Effector memory CD4-positive, alpha-beta T cell (primary cell): ENCODE measurements at places on chromosomes 1 and 21.

GRCh38 chr1:214416417-214416816, 135.0 kb downstream of the PTPN14 start:
- no peak for DNase-seq

GRCh38 chr1:102578804-102579203, 529.5 kb downstream of the COL11A1 start:
- no peak for DNase-seq

GRCh38 chr1:167499664-167500101, 18.6 kb downstream of the CD247 start:
- DNase-seq = no peak

DNA sequence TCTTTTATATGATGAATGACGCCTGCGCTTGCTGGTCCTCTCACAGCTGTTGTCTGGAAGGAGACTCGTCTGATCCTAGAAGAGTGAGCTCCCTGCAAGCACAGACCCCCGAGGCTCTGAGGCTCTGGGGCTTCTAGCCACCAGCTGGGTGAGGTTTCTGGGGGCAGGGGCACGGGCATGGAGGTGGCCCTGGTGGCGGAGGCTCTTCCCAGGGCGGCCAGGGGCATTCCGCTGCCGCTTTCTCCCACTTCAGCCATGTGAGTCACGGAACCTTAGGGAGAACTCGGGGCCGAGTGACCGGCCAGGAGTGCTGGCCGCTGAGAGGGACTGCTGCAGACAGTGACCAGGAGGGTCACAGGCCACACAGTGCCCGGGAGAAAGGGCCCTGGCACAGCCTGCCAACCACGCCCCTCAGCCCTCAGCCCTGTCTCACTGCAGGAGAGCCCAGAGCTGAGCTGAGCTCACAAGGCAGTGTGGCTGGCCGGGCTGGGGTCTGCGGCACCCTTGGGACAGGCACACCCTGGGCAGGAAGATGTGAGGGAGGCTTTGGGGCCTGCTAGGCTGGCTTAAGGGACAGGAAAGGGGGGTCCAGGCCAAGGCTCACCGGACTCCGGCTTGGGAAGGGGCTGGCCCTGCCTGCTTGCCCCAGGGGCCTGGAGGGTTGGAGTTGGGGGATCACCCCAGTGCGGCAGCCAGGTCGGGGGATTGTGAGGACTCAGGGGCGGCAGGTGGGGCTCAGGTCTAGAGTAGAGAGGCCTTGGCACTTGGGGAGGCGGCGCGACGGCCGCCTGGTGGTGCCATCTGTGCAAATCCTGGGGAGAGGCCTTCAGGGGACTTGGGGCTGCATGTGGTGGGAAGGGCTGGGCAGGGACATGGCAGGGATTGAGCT, 35.7 kb downstream of the MORN1 start:
- no peak for DNase-seq

GRCh38 chr1:153563483-153563901, 2.2 kb downstream of the S100A2 start:
- no peak for DNase-seq

DNA sequence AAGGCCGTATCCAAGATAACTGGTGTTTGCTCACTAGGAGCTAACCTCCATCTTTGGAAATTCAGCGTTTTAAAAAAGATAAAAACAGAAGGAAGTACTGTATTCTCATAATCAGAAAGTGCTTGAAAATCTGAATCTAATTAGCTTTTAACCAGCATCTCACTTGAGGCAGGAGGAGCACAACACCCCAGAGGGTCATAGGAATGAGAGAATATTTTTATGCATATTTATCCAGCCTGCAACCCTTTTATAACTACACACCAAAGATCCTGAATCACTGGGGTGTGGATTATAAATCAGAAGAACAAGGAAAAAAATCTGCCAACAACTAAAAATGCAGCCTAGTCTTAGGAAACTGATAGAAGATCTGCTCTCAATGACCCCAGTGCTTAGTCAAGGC, 68.0 kb upstream of the PTCH2 start:
- no peak for DNase-seq

- DNase-seq = no peak
These were observed 135.1 kb upstream of the PTGFR start for GRCh38 chr1:78355656-78356055.

- no peak for DNase-seq
These were observed 21.8 kb downstream of the C1orf52 start for GRCh38 chr1:85237613-85238012.

GRCh38 chr1:204373911-204374310, 14.2 kb upstream of the PLEKHA6 start:
- DNase-seq = no peak

DNA sequence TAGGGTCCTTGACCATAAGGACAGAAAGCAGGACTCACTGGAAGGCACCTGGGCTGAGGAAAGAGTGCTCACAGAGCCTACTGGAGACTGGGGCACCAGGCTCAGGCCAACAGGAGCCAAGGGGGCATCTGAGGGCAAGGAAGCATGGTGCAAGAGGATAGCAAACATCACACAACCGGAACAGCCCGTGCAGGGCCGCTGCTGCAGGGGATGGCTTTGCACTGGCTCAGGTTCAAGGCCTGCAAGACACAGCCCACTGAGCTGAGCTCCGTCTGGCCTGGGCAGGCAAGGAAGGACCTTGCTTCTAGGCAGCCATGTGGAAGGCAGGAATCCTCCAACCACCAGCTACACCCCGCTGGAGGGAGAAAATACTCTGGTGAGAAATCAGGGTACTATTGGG, 59.8 kb upstream of the KIF26B start:
- DNase-seq = no peak

GRCh38 chr1:6278263-6278662, 17.4 kb upstream of the GPR153 start:
- no peak for DNase-seq

- no peak for DNase-seq
These were observed 65.7 kb downstream of the SDC3 start for GRCh38 chr1:30842697-30843354.

GRCh38 chr1:202689493-202690342, 20.5 kb downstream of the SYT2 start:
- DNase-seq = no peak

DNA sequence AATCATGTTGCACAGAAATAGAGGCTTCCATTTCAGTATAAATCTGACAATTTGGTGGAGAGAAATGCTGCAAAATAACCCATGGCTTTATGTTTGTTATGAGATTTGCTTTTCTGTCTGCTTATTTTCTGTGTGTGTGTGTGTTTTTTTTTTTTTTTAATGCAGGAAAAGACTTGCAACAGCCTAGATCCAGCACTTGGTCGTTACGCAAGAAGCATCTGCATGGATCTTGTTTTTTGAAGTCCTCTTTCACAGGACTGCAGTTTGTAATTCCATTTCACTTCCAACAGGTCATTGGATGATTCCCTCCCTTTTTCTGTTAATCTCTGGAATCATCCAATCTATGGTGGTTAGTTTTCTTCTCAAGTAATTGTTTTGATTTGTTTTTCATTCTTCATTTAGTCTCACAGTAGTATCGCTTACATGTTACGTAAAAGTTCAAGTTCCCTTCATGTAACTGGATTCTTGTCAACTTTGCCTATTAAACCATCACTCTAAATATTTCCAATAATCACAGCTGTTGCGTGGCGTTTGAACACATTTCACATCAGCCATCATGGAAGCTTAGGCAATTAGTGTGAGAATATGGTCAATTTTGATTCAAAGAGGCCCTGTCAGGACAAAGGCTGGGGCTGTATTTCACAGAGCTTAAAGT, 312.9 kb downstream of the NFIA start:
- DNase-seq = no peak

DNA sequence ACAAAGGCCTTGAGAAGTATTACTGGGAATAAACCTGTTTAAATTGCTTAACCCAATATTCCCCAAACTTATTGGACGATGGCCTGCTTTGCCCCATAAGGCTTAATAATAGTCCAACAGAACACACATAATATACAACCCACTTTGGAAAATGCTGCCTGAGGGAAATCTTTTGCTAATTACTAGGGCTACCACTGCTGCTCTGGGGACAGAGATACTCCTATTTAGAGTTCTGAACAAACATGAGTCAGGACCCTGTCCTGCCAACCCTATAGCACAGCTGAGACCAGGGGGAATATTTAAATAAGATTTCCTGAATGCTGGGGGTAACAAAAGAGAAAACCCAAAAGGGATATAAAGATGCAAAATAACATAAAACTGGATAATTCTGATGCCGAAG, 139.1 kb downstream of the BRINP2 start:
- DNase-seq = no peak

- no peak for DNase-seq
These were observed 98.6 kb downstream of the ZNF281 start for GRCh38 chr1:200311256-200311655.

GRCh38 chr1:29811247-29811646, 574.9 kb downstream of the PTPRU start:
- DNase-seq = no peak

- no peak for DNase-seq
These were observed 70.9 kb upstream of the EDEM3 start for GRCh38 chr1:184825571-184825970.

DNA sequence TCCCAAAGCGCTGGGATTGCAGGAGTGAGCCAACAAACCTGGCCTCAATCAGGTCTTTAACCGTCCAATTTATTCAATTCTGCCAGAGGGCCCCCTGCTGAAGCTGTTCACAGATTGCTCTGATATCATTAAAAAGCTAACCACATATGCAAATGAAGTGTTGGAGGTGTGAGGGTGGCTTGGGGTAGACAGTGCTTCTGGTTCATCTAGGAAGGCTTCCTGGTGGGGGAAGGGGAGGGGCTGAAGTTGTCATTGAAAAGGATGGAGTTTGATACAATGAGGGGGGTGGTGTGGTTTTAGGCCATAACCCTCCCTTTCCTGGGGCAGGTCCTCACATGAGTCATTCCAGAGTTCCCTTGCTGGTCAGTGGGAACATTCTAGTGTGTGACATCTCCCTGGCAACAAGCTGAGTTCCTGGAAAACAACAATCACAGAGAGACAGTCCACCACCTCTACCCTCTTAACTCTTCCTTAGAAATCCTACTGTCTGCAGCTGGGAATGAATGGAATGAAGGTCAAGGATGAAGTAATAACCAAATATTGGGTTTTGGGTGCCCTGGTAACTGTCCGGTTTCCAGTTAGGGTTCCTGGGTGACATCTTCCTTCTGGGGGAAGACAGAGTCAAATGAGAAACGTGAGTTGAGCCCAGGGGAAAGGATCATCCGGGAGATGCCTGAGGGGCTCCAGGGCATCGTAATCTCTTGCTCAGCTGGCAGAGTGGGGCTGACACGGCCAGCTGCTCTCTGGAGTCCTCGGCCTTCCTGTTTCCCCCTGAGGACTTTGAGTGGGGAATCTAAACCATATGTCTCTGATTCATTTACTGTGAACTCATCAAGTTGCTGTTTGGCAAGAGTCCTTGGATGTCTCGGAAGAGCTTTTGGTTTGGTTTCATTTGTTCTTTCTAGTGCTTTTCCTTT, 32.2 kb downstream of the BATF3 start:
- DNase-seq = no peak

GRCh38 chr21:38181096-38181495, 75.7 kb upstream of the KCNJ15 start:
- DNase-seq = no peak

GRCh38 chr21:41584603-41585176, 76.7 kb upstream of the TMPRSS2 start:
- no peak for DNase-seq

DNA sequence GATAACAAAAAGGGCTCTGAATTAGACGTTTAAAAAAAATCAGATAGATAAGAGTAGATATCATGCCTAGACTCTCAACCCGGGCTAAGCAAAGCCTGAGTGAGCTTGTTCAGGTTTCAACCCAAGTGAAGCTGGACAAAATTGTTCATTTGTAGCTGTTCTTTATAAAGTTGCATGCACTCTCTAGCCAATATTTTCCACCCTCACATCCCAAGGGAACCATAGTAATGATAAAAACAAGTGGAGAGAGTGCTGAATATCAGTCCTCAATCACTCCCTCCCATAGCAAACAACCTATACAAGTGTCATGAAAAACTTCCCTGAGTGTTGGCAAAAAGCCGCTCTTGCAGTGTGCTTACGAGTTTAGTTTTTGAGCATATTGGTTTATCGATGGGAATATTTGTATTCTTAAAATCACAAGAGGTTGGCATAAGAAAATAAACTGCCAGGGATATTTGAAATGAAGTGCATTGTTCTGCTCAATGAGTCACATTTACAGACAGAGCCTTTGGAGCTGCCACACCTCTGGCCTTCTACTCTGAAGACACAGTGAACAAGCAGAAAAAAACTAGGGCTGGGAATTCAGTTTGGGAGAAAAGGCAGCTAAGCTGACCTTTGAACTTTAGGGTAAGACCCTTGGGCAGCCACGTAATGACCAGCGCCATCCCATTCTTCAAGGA, 2.2 kb upstream of the CLCA2 start:
- DNase-seq = no peak

- DNase-seq = no peak
These were observed 12.1 kb downstream of the IFNAR2 start for GRCh38 chr21:33241846-33242245.

DNA sequence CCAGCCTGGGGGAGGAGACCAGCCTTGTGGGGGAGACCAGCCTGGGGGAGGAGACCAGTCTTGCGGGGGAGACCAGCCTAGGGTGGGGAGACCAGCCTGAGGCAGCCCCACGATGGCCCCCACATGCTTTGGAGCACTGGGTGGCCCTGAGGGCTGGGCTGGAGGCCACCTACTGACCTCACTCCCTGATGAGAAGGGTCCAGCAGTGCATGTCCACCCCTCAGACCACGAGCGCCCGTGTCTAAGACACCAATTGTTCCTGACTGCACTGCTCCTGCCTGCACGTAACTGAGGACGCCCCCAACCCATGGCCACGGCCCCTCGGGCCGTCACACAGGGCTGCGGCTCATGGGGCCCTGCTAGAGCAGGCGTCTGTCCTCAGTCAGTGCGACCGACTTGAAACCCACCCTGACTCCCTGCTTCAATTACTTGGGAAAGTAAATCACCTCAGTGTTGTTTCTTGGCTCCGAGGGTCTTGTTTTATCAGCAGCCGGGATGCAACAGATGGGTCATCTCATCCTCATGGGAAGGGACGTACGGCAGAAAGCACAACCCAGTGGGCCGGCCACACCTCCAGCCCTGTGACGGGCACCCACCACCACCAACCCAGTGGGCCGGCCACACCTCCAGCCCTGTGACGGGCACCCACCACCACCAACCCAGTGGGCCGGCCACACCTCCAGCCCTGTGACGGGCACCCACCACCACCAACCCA, at the start of gene SPATC1L:
Gene SPATC1L, minus strand, starts transcription at position 550 of the 715 bp plus-strand sequence. CDS start 1,643 bp downstream, outside the sequence.
- no peak for DNase-seq

DNA sequence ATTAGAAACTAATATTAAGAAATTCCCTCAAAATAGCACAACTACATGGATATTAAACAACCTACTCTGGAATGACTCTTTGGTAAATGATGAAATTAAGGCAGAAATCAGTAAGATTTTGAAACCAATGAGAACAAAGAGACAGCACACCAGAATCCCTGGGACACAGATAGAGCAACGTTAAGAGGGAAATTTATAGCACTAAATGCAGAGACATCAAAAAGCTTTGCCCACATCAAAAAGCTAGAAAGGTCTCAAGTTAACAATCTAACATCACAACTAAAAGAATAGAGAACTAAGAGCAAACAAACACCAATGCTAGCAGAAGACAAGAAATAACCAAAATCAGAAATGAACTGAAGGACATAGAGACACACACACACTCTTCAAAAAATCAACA, 48.6 kb upstream of the LRRC8B start:
- no peak for DNase-seq

GRCh38 chr1:33586106-33586505, 113.7 kb downstream of the ZSCAN20 start:
- DNase-seq = no peak

GRCh38 chr1:11559591-11559970, 80.6 kb downstream of the DISP3 start:
- DNase-seq = no peak

- peak; percentile 3 for DNase-seq
These were observed 137.4 kb downstream of the BACH1 start for GRCh38 chr21:29436143-29436542.
